Right hindlimb (tissue), 1 donor: ENCODE measurements at places on chromosomes 2 and 18.

DNA sequence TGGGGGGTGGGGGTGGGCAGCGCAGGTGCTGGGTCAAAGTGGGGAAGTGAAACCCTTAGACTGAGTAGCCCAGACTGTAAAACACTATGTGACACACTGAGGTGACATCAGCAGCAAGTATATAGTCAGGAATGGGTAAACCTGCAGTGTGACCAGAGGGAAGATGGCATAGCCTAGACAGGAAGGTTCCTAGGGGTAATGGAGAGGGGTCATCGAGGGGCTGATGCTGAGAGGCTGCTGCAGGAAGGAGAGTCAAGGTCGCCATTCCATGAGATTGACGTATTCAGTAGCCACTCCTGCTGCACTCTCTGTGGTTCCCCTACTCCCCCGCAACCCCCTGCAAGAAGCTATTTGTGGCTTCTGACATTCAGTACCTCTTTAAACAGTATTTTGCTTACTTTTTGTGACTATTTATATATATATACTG, 111.7 kb downstream of the CHST9 start:
- DNase-seq = no peak

DNA sequence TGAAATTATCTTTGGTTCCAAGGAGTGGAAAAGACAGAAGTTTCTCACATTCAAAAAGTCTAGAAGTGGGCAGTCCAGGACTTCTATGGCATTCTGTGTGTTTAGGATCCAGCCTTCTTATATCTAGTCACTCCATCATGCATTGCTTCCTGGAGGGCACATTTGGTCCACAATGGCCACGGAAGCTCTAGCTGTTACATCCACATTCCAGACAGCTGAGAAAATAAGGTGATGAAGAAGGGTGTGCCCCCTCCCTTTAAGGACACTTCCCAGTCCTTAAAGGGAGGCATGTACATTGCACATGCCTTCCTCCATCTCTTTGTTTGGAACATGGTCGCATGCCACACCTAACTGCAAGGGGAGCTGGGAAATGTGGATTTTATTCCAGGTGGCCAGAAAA, 59.9 kb upstream of the BZW1 start:
- DNase-seq = no peak

- no peak for DNase-seq
These were observed 54.3 kb downstream of the NOL10 start for GRCh38 chr2:10635430-10635829.

DNA sequence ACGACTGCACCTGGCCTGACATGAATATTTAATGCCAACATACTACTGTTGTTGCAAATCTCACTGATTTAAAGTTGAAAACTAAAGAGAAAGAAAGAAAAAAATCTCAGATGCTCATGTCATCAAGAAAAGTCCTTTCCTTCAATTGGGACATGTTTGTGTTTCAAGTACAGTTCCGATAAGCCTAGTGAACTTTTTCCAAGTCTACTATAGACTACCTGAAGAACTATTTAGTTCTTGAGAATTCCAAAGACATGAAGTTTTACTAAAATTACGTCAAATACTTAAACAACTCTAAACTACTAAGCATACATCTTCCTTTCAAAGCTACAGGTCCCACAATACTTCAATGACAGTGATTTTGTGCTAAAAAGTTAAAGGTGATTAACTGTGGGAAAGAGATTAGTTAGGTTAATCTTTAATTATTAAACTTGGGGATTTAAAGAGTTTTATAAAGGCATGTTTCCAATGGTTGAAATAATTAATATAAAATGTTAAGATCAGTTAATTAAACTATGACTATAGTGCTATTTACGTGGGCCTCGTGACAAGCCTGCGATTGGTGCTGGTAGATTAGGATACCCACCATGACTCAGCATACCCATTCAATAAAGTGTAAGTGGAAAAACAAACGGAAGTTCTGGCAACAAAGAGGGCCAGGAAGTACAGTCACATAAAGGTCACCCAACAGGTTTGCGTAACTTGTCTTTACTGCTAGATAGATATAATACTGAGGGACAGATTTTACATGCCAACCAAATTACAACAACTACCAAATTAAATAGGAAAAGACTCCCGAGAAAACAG, 55.5 kb downstream of the SEPTIN10 start:
- no peak for DNase-seq
